ENCODE measurements at places on chromosomes 13 and 19. TPM values are rescaled to one million over a fixed set of nuclear protein-coding genes. Genes with fewer than 3 reads are reported as not detected.

Gene IQCN
- 0.33 TPM for total RNA-seq

Gene ACP7
- 11.4 TPM for total RNA-seq

Gene CAPS
- total RNA-seq: 3.7 TPM

Gene CEACAM20
- not detected for total RNA-seq

Gene GNG7
- total RNA-seq: 0.73 TPM

Gene ZNF729
- total RNA-seq: not detected

Gene MRI1
- total RNA-seq: 35.8 TPM

Gene ZNF579
- 4.1 TPM for total RNA-seq

Measured in smooth muscle cell of the pulmonary artery (primary cell).